ENCODE measurements at places on chromosomes 1 and 21.

DNA sequence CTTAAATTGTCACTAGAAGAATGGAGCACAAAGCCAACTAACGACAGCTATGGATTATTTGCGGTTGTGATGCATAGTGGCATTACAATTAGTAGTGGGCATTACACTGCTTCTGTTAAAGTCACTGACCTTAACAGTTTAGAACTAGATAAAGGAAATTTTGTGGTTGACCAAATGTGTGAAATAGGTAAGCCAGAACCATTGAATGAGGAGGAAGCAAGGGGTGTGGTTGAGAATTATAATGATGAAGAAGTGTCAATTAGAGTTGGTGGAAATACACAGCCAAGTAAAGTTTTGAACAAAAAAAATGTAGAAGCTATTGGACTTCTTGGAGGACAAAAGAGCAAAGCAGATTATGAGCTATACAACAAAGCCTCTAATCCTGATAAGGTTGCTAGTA is 13.5 kb downstream of the USP1 start:
- DNase-seq, result no peak

DNA sequence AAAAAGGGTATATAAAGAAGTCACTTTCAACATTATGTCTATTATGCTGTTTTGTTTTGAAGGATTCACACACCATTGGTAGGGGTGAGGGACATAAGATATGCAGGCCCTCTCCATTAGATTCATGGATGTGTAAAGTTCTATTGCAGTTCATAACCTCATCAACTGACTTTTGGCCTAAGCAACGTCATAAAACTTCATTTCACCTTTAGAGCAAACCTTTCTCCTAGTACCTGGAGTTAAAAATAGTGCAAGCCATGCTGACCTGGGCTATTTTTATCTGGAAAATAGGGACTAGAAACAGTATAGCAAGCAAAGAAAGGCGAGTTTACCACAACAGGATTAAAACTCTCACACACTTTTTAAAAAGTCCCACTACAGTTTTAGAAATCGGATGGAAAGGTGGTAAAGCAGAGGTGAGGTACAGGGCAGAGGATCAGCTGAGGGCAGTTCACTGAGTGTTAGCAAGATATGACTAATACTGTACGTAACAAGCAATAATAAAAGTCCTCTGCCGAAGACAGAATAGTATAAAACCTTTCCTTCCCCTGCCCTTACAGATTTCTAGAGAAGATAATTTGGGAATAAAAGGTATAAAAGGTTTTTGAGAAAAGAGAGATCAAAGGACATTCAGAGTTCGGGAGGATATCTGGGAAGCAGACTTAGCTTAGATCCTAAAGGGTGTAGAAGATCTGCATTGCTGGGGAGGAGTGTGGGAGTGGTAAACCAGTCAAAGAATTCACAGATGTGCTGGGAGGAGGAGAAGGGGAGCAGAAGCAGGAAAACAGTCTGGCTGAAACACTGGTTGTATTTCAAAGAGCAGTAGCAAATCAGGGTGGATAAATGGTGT is 14.3 kb downstream of the EGLN1 start:
- DNase-seq, result no peak

GRCh38 chr1:39422614-39423013 is 68.8 kb upstream of the BMP8A start:
- no peak for DNase-seq

GRCh38 chr1:209652873-209653401 is 712 bp upstream of the LAMB3 start:
- DNase-seq, result peak; percentile 73

- DNase-seq, result no peak
These were observed 13.9 kb downstream of the DNAJC6 start for GRCh38 chr1:65323246-65323645.

- no peak for DNase-seq
These were observed 96.9 kb downstream of the ADSS2 start for GRCh38 chr1:244354810-244355278.
